Left renal pelvis (tissue), 4 donors: ENCODE measurements at places on chromosomes 5 and 9. TPM values are rescaled to one million over a fixed set of nuclear protein-coding genes. Genes with fewer than 3 reads are reported as not detected.

GRCh38 chr5:1519631-1520210, 4.0 kb downstream of the LPCAT1 start:
- no peak for DNase-seq

DNA sequence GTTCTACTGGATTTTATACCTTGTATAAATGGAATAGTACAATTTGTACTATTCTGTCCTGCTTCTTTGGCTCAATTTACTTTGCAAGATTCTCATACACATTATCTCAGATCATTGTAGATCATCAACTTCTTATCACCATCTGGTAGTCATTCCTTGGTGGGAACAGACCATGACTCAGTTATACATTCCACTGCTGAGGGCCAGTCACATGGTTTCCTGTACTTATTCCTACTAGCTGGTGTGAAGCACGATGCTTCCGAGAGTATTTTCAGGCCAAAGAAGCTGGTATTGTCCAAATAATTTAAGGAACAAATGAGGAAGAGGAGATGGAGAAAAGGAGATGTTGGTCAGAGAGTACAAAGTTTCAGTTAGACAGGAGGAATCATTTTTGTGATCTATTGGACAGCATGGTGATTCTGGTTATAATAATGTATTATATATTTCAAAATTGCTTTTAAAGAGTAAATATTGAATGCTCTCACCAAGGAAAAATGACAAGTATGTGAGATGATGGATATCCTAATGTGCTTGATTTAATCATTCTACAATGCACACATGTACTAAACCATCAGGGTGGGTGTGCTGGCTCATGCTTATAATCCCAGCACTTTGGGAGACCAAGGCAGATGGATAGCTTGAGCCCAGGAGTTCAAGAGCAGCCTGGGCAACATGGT, 124.1 kb downstream of the SYK start:
- no peak for DNase-seq

- DNase-seq, result no peak
These were observed 56.7 kb downstream of the ARHGAP26 start for GRCh38 chr5:142826741-142827492.

DNA sequence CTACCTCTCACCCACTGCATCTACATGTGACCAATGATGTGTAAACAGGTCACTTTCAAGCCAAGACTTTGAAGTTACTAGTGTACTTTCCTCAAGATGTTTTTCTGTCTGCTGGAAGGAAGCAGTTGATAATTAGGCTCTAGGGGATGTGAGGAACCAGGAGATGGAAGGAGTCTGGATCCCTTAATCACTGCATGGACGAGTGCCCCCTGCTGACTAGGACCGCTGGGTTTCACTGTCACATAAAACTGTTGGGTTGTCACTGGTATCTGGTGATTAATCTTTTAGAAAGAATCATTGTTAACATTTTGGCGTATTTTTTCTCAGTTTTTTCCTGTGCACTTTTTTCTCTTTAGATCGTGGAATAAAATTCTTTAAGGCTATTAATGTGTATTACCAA, 79.5 kb downstream of the SREK1 start:
- DNase-seq, result no peak

GRCh38 chr5:68708156-68708841, 385.5 kb upstream of the SLC30A5 start:
- no peak for DNase-seq

GRCh38 chr9:136437430-136437829, 2.2 kb downstream of the INPP5E start:
- no peak for DNase-seq

- no peak for DNase-seq
These were observed 1026.1 kb upstream of the DMAC1 start for GRCh38 chr9:8825585-8826147.

DNA sequence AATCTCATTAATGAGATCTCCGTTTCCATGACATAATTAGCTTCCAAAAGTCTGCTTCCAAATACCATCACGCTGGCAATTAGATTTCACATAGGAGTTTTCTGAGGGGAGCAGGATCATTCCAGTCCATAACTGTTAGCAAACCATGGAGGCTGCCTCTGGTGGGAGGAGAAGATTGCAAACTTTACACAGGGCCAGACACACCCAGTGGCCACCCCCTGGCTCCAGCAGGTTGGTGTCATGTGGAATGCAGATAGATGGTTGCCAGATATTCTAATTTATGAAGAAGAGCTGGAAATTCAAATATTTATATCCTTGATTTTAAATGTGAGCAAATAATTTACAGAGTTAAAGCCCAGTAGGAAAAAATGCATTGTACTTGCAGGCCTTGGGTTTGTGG, 164.2 kb downstream of the ICE1 start:
- no peak for DNase-seq

GRCh38 chr9:120587328-120587727, 7.4 kb upstream of the CDK5RAP2 start:
- no peak for DNase-seq

DNA sequence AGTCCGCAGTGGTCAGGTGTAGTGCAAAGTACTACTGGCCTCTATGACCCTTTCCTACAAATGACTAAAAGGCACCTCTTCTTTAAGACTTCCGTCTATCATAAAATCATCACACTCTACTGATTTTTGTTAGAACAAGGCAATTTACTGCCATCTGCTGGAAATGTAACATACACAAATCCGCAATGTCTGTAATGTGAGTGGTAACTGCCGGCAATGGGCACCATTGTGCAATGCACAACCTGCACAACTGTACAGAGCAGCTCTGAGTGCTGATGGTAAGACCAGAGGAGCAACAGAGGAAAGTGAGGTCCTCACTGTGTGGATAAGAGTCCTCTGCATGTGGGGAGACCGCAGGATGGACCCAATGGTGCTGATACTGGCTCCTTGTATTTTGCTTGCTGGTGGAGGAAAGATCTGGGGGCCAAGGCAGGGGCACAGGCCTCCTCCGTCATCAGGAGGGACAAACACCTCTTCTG, 103.7 kb downstream of the ATPSCKMT start:
- no peak for DNase-seq

- DNase-seq, result no peak
These were observed 46.9 kb downstream of the ACTBL2 start for GRCh38 chr5:57435701-57436134.

The CAMK2A gene
- polyA plus RNA-seq, result 0.75 TPM

The FBP2 gene
- not detected for polyA plus RNA-seq

The SLC36A2 gene
- polyA plus RNA-seq, result 8.9 TPM

The SEMA5A gene
- polyA plus RNA-seq, result 38.2 TPM

The SEMA6A gene
- polyA plus RNA-seq, result 51.3 TPM

The IL3 gene
- polyA plus RNA-seq, result not detected
